HL-60 (cell line): ENCODE measurements at places on chromosomes 2 and 18.

- DNase-seq, result no peak
Observed at GRCh38 chr2:223230352-223230751, 178.4 kb downstream of the KCNE4 start.

DNA sequence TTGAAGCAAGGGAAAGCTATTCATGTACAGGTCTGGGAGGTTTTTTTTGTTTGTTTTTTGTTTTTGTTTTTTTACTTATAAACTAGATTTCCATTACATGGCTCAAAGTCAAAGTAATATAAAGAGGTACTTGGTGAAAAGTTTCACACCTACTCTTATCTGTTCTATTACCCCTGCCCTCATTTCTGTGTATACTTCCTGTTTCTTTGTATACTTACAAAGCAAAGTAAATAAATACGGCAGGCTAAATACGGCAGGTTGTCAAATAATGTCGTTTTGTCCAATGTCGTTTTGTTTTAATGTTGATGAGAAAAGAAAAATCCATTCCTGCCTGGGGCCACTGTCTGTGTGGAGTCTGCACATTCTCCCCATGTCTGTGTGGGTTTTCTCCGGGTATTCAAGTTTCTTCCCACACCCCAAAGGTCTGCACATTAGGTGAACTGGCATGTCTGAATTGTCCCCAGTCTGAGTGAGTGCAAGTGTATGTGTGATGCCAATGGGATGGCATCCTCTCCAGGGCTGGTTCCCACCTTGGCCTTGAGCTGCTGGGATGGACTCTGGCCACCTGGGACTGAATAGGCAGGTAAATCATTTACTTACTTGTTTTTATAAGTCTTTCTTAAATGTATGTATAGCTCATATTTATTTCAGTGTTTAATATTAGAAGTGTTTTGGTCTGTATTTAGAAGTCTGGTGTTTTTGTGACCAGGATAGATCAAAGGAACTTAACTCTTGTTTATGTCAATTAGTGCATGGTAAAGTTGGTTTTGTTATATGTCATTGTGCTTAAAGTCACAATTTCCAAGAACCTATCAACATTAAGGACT is 13.4 kb downstream of the STAMBP start:
- DNase-seq, result no peak

DNA sequence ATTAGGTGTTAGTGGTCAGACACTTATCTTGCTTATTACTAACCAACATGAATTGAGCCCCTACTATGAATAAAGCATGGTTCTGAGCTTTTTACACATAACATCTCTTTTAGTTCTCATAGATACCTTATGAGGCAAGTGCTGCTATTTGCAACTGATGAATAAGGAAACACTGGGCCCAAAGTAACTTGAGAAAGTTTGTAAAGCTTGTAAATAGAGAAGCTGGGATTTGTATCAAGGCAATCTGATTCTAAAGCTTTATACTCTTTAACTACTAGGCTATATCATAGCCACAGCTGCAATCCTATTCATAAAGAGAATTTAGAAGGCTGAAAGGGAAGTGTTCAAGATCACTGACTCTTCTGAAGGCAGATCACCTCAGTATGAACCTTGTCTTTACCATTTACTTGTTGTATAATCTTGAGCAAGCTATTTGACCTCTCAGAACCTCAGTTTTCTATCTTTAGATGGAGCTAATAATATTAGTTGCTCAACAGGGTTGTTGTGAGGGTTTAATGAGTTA is 60.4 kb downstream of the ABCB11 start:
- DNase-seq, result peak; percentile 22

GRCh38 chr2:45089554-45090261 is 80.5 kb upstream of the SIX2 start:
- DNase-seq, result no peak

DNA sequence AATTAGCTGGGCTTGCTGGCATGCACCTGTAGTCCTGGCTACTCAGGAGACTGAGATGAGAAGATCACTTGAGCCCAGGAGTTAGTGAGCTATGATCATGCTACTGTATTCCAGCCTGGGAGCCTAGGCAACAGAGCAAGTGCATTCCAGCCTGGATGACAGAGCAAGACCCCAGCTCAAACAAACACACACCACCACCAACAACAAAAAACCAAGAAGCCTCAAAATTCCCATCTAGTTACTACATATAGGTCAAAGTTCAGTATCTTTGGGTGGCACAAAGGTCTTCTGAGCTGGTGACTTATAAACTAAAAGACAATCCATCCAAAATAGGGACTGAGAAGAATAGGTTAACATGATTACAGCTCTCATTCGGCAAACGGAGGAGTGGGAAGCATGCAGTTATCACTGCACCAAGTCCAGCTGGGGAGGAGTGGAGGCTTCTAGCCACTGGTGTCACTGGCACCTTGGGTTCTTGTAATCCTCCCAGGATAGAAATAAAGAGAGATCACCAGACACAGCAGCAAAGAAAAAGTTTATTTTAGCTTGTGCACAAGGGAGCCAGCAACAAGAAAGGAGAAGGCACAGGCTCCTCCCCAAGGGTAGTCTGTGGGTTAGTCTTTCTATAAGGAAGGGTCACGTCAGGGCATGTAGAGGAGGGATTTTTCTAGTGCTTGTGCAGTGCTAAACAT is 57.4 kb downstream of the SH2D6 start:
- DNase-seq, result no peak

DNA sequence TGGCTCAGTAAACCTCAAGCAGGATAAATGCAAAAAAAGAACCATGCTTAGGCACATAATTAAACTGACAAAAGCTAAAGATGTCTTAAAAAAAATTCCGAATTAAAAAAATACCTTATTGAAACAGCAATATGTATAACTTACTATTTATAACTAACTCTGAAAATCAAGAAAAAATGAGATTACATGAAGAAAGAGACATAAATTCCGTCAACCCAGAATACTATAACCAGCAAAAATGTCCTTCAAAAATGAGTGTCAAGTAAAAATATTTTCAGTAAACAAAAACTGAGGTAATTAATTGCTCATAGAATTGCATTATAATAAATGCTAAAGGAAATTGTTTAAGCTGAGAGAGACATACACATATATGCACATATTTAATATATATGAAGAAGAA is 474.5 kb upstream of the SYT4 start:
- no peak for DNase-seq

DNA sequence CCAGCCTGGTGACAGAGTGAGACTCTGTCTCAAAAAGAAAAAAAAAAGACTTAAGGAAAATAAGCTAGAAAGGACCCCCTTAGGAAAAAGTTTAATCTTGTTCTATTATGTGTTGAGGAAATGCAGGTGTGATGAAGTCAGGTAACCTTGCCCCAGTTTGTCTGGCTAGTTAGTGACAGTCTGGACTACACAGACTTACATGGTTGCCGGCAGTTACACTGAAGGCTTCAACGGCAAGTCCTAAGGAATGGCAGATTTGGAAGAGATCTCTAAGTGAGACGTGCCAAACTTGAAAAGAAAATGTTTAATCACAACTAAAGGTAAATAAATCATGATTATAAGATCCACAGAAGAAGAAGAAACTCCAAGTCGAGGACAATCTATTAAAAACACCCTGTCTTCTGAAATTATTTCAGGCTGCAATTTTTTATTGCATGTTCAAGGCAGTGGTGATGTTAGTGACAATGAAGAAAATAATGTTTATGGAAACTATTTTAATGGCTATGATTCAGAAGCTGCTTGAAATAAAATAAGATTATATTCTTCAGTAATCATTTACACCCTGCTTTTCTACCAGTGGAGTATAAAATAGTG is 84.2 kb downstream of the TTC27 start:
- no peak for DNase-seq

GRCh38 chr2:177588671-177589070 is 196.1 kb downstream of the AGPS start:
- DNase-seq, result no peak

- no peak for DNase-seq
Observed at GRCh38 chr2:239805043-239805329, 220.2 kb downstream of the NDUFA10 start.

GRCh38 chr2:236755278-236755840 is 185.7 kb downstream of the ACKR3 start:
- DNase-seq, result no peak
